ENCODE measurements at places on chromosomes 11 and 22. TPM values are rescaled to one million over a fixed set of nuclear protein-coding genes. Genes with fewer than 3 reads are reported as not detected.
A peak's percentile ranks its signal among the peaks of the same experiment; 100 is the strongest.

- peak; percentile 60 for DNase-seq
Observed at GRCh38 chr22:46734830-46735453, 3.1 kb downstream of the CERK start.

The CLDN5 gene
- 157 TPM for total RNA-seq

The MMP12 gene
- total RNA-seq, result 0.34 TPM

The KCTD14 gene
- 21.3 TPM for total RNA-seq

The CATSPERZ gene
- 0.67 TPM for total RNA-seq

- DNase-seq, result no peak
Observed at GRCh38 chr11:132220474-132220873, 850.1 kb downstream of the NTM start.

GRCh38 chr22:37823134-37823985 is at the start of gene GALR3:
Gene GALR3, plus strand, starts transcription at chr22:37823382. Its CDS starts 25 bp downstream, at chr22:37823407.
- no peak for DNase-seq

DNA sequence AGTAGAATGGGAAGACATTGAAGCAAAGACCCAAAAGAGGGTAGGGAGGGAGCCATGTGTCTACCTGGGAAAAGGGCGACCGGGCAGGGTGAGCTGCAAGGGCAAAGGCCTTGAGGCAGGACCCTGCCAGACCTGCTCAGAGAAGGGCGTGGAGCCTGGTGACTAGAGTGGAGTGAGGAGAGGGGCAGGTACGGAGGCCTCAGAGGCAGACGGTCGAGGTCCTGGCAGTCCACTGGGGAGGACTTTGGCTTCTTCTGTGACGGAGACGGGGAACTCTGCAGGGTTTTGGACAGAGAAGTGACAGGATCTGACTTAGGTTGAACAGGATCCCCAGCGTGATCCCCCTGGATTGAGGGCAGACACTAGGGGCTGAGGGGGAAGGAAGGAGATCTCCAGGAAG is 12.9 kb downstream of the RIBC2 start:
- DNase-seq, result no peak

The MUC15 gene
- total RNA-seq, result 12.1 TPM

Data from lung (tissue), 17 donors.